GM23338 (cell line): ENCODE measurements at places on chromosomes 4 and X. TPM values are rescaled to one million over a fixed set of nuclear protein-coding genes. Genes with fewer than 3 reads are reported as not detected.

COL4A5 gene
- total RNA-seq, result 25.7 and 48.1 TPM in 2 replicates

CXCL8 gene
- not detected in 2 replicates for total RNA-seq

FAM9B gene
- not detected in 2 replicates for total RNA-seq

HAND2 gene
- total RNA-seq, result not detected in 2 replicates

PASD1 gene
- 0.24 TPM in 1 of 2 replicates, not detected in the other for total RNA-seq

RADX gene
- 2.8 and 6.7 TPM in 2 replicates for total RNA-seq

CT47B1 gene
- not detected in 2 replicates for total RNA-seq

FGFBP2 gene
- 0.56 and 0.93 TPM in 2 replicates for total RNA-seq

NEIL3 gene
- total RNA-seq, result 14.8 and 15.4 TPM in 2 replicates

SLC25A53 gene
- 2.2 and 3.7 TPM in 2 replicates for total RNA-seq

GPR119 gene
- total RNA-seq, result not detected in 2 replicates
